ENCODE measurements at places on chromosomes 11 and 22. TPM values are rescaled to one million over a fixed set of nuclear protein-coding genes. Genes with fewer than 3 reads are reported as not detected.

The OR52A1 gene
- total RNA-seq, result not detected

The VSTM5 gene
- total RNA-seq, result not detected

The SOX10 gene
- 7.0 TPM for total RNA-seq

- H3K27ac ChIP-seq, result no peak overlapping the region
- no peak overlapping the region for H3K4me3 ChIP-seq
- no peaks in the 10 kb centered on the region for H3K4me1 ChIP-seq
- H3K27me3 ChIP-seq, result no peaks in the 10 kb centered on the region
Observed at GRCh38 chr22:49393526-49393925, 434.1 kb downstream of the BRD1 start.

- no peak for DNase-seq
- no peaks in the 10 kb centered on the region for H3K27me3 ChIP-seq
- no peaks in the 10 kb centered on the region for H3K36me3 ChIP-seq
- no peak overlapping the region for H3K27ac ChIP-seq
- H3K4me1 ChIP-seq, result no peaks in the 10 kb centered on the region
- H3K4me3 ChIP-seq, result no peak overlapping the region
Observed at GRCh38 chr11:13767471-13767870, 99.0 kb downstream of the FAR1 start.

- H3K4me1 ChIP-seq, result peaks cover 8% of the 10 kb centered on the region
- no peaks in the 10 kb centered on the region for H3K36me3 ChIP-seq
- H3K4me3 ChIP-seq, result no peak overlapping the region
- no peak overlapping the region for H3K27ac ChIP-seq
Observed at GRCh38 chr22:39481595-39481994, 20.5 kb upstream of the MIEF1 start.

- no peak overlapping the region for H3K27ac ChIP-seq
- no peak overlapping the region for H3K4me3 ChIP-seq
- no peaks in the 10 kb centered on the region for H3K36me3 ChIP-seq
- peaks cover 9% of the 10 kb centered on the region for H3K4me1 ChIP-seq
Observed at GRCh38 chr11:14253840-14254239, 105.1 kb downstream of the RRAS2 start.

DNA sequence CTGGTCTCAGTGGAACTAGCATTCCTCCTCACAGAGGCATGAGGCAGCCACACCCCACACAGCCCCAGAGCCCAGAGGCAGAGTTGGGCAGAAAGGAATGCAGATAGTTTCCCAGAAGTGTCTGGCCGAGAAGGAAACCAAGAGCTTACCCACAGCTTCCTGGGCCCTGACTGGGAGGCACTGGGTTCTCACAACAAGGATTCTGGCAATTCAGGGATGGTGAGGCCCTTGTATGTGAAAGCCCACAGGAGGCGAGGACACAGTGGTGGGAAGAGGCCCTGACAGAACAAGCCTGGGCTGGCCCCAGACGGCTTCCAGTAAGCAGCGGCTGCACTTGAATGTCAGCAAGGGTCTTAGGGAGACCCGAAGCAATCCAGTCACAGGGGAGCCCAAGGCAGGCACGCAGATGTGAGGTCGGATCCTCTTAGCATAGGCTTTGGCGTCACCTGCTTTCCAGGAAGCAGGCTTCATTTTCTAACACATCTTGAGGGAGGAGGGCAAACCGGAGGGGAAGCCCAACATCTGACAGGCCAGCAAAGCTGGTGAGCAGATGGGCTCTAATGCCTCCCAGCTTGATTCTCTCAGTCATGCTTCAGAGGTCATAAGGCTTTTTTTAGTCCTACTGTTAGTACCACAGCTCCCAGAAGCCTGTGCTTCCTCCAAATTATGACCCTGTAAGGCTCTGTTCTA is 78.3 kb upstream of the AKIP1 start:
- H3K27ac ChIP-seq, result peak overlapping the region; percentile 64
- H3K27me3 ChIP-seq, result no peaks in the 10 kb centered on the region
- H3K4me3 ChIP-seq, result no peak overlapping the region

- peaks cover 9% of the 10 kb centered on the region for H3K4me1 ChIP-seq
- no peaks in the 10 kb centered on the region for H3K36me3 ChIP-seq
- DNase-seq, result no peak
Observed at GRCh38 chr22:27204817-27205216, 547.4 kb downstream of the MIAT start.

Measured in right atrium auricular region (tissue), 2 donors.